ENCODE measurements at places on chromosomes 4 and X.

- DNase-seq: no peak
Observed at GRCh38 chr4:16658183-16658582, 240.3 kb downstream of the LDB2 start.

GRCh38 chrX:129617420-129617819 is 37.3 kb downstream of the APLN start:
- no peak for DNase-seq

GRCh38 chrX:40102393-40103381 is 4.9 kb upstream of the BCOR start:
- DNase-seq: no peak

- DNase-seq: no peak
Observed at GRCh38 chr4:106019771-106020170, 124.5 kb downstream of the NPNT start.

DNA sequence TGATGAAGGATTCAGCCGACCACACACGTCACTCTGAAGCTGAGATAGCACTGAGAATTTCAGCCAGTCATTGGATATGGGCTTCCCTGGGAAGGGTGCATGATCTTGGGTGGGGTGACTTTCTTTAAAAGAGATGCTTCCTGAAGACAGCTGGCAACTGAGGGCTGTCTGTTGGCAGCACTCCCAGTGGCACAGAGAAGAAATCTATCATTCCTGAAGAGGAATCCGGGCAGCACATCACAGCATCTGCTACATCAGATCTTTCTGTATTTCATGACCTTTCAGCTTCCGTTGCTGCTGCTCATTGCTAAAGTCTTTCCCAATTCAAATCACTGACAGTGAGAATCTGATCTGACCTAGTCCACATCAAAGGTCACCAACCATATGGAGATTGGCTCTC is 193.8 kb upstream of the RBPJ start:
- no peak for DNase-seq

GRCh38 chr4:243426-243825 is 61.8 kb downstream of the ZNF732 start:
- DNase-seq: no peak

DNA sequence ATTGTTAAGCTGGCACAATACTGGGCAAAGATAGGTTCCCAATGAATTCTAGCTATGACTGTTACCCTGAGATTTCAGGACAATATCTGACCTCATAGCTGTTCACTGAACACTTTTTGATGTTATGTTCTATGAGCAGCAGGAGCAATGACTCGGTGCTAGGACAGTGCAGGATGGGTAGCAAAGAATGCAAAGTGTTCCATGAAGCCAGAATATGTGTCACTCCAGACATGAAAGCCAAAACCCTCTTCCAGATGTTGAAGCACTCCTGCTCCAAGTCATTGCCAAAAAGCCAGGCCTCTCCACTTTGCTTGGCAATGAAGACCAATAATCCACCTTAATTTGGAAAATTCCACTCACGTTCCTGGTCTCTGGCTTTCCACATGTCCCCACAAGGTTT is 300.9 kb upstream of the CPEB2 start:
- DNase-seq: no peak

DNA sequence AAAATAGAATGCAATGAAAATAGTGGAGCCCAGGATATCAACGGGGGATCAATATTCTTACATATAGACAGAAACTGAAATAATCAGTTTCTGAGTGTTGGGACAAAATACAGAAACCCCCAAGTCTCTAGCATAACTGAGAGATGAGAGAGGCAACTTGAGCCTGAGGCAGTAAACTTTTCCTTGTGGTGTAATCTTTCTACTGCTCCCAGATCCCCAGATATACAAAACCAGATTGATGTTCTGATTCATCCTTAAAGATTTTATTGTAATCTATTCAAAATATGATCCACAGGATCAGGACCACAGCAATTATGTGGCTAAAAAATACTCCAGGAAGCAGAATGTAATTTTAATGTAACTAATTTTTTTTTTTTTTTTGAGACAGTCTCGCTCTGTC is 2282.6 kb downstream of the ARAP2 start:
- no peak for DNase-seq

DNA sequence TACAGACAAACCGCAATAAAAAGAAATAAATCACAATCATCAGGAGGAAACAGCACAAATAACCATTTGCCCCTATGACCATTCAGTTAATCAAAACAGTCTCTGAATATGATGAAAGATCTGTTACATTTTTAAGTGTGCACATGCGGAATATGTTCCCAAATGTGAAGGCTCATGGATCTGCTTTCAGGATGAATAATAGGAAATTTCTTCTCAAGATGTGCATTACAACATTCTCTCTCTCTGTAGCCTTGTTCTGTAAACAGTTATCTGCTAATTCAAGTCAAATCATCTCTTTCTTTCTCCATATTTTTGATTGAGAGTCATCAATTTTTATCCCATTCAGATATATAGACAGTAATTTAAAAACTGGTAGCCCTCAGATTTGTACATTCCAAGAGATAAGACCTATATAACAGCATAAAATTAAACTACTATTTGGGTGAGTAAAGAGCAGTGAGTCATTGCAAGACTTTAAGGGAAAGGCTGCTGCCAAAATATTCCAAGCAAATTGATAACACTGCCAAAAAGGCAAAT is 433.9 kb upstream of the ATOH1 start:
- DNase-seq: no peak

DNA sequence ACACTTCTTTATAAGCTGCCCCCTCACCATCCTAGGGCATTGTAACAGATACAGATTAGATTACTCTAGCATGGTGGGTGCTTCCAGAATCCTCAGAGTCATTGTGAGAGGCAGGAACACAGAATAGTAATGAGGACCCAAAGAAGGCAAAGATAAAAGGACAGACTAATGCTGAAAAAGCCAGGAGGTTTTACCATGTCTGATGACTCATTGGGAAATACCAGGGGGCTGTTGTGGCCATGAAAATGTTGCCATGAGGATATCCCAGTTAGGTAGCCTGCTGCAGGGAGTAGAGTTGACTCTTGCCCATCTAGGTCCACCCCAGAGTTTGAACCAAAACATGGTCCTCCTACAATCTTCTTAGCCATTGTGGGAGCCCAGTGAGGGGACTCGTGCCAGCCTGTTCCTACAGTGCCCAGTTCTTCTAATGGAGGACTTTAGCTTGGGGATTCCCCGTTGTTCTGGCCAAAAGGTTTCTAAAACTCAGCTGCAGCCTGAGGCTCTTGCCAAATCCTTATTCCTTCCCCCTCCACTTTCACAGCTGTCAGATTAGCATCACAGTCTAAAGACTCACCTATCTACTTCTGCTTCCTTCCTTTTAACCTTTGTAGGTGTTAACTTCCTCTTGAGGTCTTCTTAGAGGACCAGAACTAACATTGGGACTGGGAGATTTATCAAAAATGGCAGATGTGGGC is 586.0 kb upstream of the AADAT start:
- DNase-seq: no peak

DNA sequence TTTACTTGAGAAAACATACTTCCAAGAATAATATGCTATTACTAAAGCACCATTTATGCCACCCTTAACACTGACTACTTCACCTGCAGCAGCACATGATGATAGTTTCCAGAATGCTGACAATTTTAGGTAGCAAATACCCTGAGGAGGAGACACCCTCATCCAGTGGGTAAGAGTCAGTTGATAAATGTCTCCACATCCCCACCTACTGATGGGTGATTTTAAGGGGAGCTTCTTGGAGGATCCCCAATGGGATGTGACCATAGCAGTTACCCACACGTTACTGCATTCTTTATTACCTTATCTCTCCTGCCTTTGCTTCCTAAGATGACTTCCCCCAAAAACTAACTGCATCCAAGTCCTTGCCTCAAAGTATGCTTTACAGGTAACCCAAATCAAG is 131.2 kb upstream of the SMARCAD1 start:
- no peak for DNase-seq

GRCh38 chr4:176498617-176499256 is 179.0 kb downstream of the SPCS3 start:
- no peak for DNase-seq

GRCh38 chrX:68895778-68896177 is 67.0 kb downstream of the EFNB1 start:
- no peak for DNase-seq

DNA sequence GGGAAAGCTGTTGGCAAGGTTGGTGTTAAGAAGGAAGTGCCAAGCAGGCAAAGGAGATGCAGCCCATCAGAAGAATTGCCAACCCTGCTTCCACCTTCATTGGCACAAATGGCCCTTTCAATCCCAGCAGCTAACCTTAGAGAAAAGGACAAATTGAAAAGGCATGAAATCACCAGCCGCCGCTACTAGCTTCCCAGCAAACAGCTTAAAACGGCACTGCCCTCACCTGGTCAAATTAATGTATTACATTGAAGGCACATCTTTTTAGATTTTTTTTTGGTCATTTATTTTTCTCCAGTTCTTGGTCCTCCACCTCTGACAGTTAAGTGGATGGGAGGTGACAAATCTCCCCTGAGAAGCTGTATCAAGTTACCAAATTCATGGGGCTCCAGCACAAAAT is 51.0 kb upstream of the NHSL2 start:
- DNase-seq: no peak

- no peak for DNase-seq
Observed at GRCh38 chr4:23058165-23058776, 365.5 kb downstream of the GBA3 start.

- DNase-seq: no peak
Observed at GRCh38 chr4:128388352-128388630, 100.7 kb upstream of the PGRMC2 start.

- no peak for DNase-seq
Observed at GRCh38 chr4:146428298-146428697, 93.4 kb downstream of the SLC10A7 start.

DNA sequence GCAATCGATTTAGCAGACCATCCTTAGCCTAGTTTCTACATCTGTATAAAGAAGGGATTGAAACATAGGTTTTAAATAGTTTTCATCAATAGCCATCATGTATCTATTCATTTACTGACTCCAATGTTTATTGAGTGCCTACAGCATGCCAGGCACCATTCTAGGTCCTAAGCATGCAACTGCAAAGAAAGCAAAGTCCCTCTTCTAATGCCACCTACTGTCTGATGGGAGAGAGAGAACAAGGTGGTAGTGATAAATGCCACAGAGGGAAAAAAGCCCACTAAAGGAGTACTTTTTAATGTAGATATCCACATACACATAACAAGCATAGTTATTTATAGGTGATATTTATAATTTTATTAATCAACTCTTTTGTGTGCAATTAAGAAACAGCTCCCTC is 67.6 kb upstream of the PPARGC1A start:
- no peak for DNase-seq

GRCh38 chr4:101128473-101128872 is 218.9 kb downstream of the PPP3CA start:
- no peak for DNase-seq

DNA sequence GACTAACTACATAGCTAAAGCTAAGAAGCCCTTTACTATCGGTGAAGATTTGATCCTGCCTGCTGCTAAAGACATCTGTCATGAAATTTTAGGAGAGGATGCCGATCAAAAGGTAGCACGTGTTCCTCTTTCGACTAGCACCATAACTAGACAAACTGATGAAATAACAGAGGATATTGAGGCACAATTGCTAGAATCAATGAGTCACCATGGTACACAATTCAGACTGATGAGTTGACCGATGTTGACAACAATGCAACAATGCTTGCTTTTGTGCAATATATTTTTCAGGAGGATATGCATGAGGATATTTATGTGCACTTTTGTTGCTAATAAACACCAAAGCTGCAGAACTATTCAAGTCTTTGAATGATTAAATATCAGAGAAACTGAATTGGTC is 24.3 kb downstream of the TBCK start:
- no peak for DNase-seq

DNA sequence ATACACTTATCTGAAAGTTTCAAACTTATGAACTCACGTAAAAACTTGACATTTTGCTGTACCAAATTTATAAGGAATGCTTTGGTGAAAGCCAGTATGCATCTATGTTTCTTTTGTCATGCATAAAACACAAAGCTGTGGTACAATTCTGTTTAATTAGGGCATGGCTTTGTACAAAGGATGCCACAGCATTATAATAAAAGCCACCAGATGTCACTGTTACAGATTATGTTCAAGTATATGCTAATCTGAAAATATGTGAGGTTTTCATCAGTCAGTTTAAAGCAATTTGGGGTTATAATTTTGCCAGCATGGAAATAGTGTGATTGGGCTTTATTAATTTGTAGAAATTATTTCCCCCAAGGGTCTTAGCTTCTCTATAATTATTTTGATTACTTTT is 69.0 kb downstream of the ATOH1 start:
- no peak for DNase-seq

- no peak for DNase-seq
Observed at GRCh38 chr4:65651751-65652150, 18.5 kb downstream of the EPHA5 start.

- DNase-seq: no peak
Observed at GRCh38 chrX:100417681-100418080, 7.6 kb upstream of the PCDH19 start.

GRCh38 chr4:8067945-8068896 is 90.4 kb downstream of the ABLIM2 start:
- no peak for DNase-seq

DNA sequence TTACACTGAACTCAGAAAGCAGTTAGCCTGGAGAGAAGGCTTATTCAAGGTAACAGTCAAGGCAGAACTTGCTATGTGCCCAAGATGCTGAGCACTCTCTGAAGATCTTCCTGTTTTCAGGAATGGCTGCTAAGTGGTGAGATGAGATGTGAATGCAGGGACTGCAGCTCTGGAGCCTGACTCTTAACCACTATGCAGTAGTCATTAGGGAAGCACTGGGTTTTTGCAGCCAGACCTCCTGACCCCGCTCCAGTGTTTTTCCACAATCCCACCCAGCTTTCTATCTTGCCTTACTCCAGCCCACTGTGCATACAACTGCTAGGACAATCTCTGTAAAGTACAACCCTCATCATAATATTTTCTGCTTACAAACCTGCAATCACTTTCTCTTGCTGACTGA is 95.2 kb upstream of the LNX1 start:
- DNase-seq: no peak

All from anterior cingulate cortex (tissue), 58 donors.